Activated effector memory CD4-positive, alpha-beta T cell treated with Interleukin-2 at 50 U/mL for 16 hours (primary cell): ENCODE measurements at places on chromosomes 7 and 10.

DNA sequence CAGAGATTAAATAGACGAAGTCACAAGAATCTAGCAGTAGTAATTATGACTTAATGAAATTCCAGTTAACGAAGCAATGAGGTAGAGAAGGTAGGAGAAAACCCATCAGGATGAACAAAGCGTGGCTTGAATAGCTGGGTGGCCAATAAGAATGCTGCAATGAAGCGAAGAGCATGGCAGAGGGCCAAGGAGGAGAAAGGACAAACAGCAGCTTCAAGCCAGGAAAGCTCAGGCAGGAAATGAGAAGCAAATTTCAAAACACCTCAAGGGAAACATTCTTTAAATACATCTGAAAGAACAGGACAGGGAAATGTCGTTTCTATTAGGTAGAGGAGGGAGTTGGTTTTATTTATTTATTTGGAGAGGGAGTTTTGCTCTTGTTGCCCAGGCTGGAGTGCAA lies 122.5 kb downstream of the KIAA1217 start:
- no peak for DNase-seq

GRCh38 chr10:33217854-33218253 lies 116.6 kb downstream of the NRP1 start:
- DNase-seq = no peak

GRCh38 chr10:99522470-99523250 lies 10.1 kb upstream of the NKX2-3 start:
- no peak for DNase-seq

DNA sequence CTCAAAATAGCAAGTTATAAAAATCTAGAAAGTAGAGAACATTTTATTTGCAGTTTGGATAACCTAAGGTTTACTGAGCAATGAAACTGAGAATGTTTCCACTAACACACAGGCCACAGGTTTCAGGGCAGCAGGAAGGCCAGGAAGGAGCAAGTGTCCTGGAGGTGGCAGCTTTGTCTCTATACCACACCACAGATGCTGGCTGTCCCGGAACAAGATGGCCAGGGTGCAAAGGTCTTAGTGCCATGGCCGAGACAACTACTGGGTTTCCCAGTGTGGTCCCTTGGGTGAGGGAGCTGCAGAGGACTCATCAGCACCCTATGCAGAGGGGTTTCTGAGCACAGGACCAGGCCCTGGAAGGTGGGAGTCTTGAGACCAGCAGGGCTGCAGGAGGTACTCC lies 92.0 kb downstream of the CTBP2 start:
- no peak for DNase-seq

- no peak for DNase-seq
Observed at GRCh38 chr7:75565132-75565837, 73.2 kb downstream of the SPDYE5 start.

GRCh38 chr7:69736126-69736810 lies 138.0 kb downstream of the AUTS2 start:
- no peak for DNase-seq

DNA sequence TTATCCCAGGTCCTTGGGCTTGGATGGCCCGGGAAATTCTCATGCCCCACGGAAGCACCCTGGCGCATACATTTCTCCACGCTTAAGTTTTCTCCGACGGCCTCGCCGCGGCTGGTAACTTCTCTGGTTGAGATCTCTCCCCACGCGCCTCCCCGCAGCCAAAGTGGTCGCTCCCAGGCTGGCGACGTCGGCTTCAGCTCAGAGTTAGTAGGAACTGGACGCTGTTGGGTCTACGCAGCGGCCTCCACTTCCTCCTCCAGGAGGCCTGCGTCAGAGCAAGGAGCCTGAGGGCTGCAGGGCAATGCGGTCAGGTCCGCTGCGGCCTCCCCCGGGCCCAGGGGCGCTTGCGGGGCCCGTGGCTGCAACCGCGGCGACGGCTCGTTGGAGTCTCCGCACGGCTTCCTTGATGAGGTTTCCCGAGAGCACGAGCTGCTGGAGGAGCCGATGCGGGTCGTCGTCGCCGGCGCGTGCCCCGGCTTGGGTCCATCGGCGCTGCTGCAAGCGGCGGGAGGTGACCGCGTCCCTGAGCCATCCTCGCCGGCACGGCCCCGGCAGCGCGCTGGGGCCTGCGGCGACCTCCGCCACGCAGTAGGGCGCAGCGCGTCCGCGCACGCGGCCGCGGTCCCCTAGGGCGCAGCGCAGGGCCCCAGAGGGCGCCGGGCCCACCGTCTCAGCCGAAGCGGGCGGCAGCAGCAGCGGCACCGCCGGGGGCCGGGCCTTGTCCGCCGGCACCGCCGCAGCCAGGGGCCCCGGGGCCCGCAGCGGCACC lies 744 bp downstream of the FRAT2 start:
- peak; percentile 13 for DNase-seq

DNA sequence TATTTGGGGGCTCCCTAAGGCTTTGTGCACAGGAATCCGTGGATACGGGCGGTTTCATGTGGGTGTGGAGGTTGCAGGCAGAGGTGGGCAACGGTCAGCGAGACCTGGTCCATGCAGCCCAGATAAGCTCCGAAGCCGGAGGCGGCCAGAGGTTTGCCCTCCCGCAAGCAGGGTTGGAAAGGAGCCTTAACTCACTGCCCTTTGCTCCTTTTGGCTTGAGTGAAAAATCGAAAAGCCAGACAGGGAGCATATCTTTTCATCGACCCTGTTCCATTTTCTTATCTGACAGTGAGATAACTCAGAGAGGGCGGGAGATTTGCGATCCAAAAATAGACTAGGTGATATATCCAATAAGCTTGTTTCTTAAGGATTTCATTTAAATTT lies 1.5 kb downstream of the GRM3 start:
- no peak for DNase-seq

DNA sequence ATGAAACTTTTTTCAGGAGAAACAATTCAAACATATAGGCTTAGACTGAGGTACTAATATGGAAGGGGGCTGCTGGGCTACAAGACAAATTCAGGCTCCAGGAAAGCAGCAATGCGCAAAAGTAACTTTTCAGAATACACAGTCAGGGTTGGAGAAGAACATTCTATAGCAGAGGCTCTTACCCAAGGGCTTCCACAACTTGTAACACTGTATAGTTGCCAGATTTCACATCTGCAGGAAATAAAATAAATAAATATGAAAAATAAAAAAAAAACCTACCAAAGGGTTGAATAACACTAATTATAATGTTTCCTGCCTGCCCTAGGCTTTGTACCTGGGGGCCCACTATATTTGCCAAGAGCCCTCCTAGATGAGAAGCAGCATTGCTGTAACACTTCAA lies 14.3 kb downstream of the MMS19 start:
- no peak for DNase-seq

DNA sequence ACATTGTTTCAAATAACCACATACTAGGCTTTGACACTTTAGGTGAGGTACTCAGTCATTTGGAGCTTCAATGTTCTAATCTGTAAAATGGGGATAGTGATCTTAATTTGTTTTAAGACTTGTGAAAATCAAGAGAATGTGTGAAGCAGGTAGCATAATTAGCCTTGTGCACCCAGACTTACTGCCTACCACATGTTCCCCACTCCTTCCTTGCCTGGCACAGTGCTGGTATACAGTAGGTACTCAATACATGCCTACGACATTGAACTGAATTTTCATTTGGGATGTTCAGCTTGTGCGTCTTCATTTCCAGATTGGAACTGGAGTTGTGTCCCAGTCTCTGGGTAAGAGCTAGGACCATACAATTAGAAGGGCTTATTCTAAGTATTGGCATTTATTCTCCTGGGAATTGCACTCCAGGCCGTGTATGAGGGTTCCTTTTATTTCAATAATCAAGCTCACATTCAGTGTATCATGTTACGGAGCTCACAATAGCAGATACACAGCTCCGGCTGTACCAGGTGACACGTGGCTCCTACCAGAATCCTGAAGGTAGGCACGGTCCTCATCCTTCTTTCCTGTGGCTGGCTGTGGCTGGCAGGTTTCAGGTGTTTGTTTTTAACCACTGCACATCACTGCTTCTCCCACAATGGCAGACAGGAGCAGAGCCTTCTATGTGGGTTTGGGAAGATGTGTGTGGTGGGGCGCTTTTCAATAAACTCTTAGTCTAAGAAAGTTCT lies 109.4 kb upstream of the PDCD4 start:
- no peak for DNase-seq

- no peak for DNase-seq
Observed at GRCh38 chr7:47343061-47343455, 238.9 kb downstream of the TNS3 start.

DNA sequence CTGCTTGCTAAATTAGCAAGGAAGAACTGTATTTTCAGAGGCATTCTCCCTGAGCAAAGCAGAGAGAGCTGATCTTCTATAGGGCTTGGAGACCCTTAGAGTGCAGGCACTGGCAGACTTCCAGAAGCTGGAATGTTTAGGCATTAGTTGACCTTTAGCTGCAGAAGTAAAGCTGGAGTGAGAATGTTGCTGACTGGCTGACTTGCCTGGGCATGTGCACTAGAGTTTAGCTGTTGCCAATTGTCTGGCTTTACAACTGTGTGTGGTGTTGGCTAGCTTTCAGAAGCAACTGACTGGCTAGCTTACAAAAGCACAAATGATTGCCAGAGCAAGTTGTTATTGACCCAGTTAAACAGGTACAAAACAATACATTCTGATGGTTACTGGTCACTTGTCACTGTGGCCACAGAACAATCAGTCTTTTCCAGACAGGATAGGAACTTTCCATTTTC lies 25.1 kb downstream of the FAM13C start:
- DNase-seq = no peak

- no peak for DNase-seq
Observed at GRCh38 chr7:18004372-18004771, 23.3 kb downstream of the PRPS1L1 start.

GRCh38 chr7:1027242-1028043 lies 16.9 kb upstream of the GPR146 start:
- no peak for DNase-seq

- no peak for DNase-seq
Observed at GRCh38 chr7:13286916-13287315, 599.5 kb downstream of the ARL4A start.

GRCh38 chr10:88110355-88110754 lies 246.9 kb downstream of the PTEN start:
- DNase-seq = no peak

DNA sequence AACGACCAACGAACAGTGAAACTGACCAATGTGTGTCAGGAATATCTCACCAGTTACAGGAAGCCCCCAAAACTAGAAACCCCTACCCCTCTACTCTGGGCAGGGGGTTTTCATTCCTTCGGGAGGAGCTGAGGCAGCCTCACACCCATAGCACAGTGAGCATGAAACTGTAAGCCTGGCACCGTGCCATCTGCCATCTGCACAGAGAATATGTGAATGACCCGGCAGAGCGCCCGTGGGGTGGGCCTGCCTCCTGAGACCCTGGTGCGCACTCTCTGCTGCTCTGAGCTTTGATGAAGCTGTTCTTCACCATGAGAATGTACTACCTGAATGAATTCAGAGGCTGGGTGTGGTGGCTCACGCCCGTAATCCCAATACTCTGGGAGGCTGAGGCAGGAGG lies 27.1 kb downstream of the DAGLB start:
- DNase-seq = no peak
